NCI-H2029 treated with DMSO at 0.1 percent for 48 hours (cell line): ENCODE measurements at places on chromosomes 5 and 9.
A peak's percentile ranks its signal among the peaks of the same experiment; 100 is the strongest.

DNA sequence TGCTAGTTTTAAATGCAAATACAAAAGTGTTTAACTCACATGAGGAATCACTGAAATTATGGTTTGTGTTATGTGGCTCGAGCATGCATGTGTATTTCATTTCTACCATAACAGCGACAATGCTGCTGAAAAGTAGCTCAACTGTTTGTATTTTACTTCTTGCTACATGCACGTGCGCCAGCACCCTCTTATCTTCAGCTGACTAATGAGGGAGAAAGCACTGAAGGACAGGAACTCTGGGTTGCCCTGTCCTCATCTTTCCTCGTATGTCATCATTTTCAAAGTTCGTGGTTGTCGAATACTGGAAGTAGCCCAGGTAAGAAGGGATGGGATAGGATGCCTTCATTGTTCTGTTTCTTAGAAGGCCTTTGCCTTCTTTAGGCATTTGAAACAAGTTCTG lies 120.3 kb downstream of the SYK start:
- no peak for DNase-seq

DNA sequence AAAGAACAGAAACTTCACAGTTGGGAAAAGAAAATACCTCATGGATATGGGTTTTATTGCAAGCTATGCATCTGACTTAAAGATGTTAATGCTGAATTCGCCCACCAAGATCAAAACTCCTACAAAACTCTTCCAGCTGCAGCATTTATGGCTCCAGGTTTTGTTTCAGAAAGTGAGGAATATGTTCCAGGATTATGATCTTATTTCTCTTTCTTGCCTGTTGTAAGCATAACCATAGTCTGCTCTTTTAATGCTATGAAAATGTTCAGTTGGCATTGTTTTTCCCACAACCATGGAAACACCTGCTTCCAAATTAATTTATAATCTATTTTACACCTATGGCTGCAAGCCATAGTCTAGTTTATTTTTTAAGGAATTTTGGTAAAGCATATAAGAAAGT lies 34.9 kb upstream of the FST start:
- DNase-seq = no peak

- DNase-seq = no peak
Observed at GRCh38 chr5:139658501-139658927, 10.4 kb downstream of the CXXC5 start.

GRCh38 chr9:133403766-133404453 lies 13.9 kb downstream of the REXO4 start:
- DNase-seq = peak; percentile 60

GRCh38 chr5:173274771-173275170 lies 39.8 kb upstream of the NKX2-5 start:
- DNase-seq = no peak

- peak; percentile 63 for DNase-seq
Observed at GRCh38 chr5:14062178-14062577, 81.0 kb upstream of the TRIO start.

DNA sequence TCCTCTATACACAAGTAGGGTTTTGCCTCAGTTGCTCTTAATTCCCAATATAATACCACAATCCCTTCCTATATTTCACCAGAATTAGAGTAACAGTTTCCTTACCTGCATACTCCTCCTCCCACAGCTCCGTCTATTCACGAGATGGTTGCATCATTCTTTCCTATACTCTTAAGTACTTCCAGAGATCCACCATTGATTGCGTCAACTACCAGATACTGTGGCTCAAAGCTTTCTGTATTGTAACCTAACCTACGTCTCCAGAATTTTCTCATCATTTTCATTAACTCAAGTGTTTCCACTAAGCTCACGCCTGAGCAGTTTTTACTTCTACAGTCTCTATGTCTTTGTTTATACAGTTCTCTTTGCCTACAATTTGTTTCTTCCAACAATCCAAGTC lies 31.2 kb upstream of the MINAR2 start:
- no peak for DNase-seq

GRCh38 chr5:153704110-153704509 lies 213.6 kb downstream of the GRIA1 start:
- no peak for DNase-seq

- DNase-seq = no peak
Observed at GRCh38 chr5:33205727-33206410, 234.9 kb upstream of the TARS1 start.

GRCh38 chr5:32157078-32157477 lies 17.0 kb downstream of the GOLPH3 start:
- no peak for DNase-seq

DNA sequence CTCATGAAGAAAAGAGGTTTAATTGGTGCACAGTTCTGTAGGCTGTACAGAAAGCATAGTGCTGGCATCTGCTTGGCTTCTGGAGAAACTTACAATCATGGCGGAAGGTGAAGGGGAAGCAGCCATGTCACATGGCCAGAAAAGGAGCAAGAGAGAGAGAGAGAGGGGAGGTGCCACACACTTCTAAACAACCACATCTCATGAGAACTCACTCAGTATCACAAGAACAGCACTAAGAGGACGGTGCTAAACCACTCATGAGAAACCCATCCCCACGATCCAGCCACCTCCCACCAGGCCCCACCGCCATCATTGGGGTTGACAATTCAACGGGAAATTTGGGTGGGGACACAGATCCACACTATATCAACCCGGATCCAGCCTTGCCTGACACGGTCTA lies 28.8 kb upstream of the IER5L start:
- DNase-seq = no peak

- DNase-seq = no peak
Observed at GRCh38 chr5:137888863-137889759, at the start of gene PKD2L2. Gene PKD2L2 (plus strand): TSS chr5:137889457. CDS start chr5:137889492, 35 bp downstream.
